ENCODE measurements at places on chromosomes 3 and 15.

DNA sequence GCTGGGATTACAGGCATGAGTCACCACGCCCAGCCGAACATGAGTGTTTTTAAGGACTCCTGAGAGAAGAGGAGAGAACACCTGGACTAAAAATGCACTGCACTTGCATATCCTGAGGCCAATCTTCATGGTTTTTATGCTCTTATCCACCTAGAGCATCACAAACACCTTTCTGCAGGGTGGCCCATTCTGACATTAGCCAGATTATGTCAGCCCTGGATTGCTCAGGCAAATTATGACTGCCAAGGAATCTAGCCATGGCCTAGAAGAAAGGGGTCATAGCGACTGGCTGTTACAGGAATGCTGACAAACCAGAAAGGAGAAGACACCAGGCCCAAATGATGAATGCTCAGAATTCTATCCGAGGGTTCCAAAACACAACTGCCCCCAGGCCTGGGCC is 40.9 kb upstream of the HERC1 start:
- DNase-seq = no peak

- DNase-seq = no peak
Measured at GRCh38 chr3:32281570-32282106, 43.2 kb downstream of the CMTM8 start.

- DNase-seq = no peak
Measured at GRCh38 chr3:144622845-144623244, 651.2 kb downstream of the DIPK2A start.

DNA sequence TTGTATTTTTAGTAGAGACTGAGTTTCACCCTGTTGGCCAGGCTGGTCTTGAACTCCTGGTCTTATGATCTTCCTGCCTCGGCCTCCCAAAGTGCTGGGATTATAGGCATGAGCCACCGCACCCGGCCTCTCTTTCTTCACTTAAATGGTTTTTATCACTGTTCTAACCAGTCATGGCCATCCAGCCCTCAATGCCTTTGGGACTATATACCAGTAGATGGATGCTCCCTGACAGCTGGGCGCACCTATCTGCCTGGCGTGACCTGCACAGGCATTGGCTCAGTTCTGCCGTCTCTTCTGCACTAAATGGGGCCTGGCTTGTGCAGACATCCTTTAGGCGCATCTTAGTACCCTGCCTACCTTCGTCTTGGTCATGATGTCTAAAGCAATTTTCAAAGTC is 233.4 kb downstream of the ADAMTS17 start:
- no peak for DNase-seq

- DNase-seq = no peak
Measured at GRCh38 chr3:104952146-104952972, 414.4 kb upstream of the ALCAM start.
